Kidney (tissue), 22 donors: ENCODE measurements at places on chromosomes 1 and 21. TPM values are rescaled to one million over a fixed set of nuclear protein-coding genes. Genes with fewer than 3 reads are reported as not detected.
A peak's percentile ranks its signal among the peaks of the same experiment; 100 is the strongest.

- H3K27me3 ChIP-seq: no peaks in the 10 kb centered on the region
- DNase-seq: no peak
- H3K4me3 ChIP-seq: no peak overlapping the region
- H3K36me3 ChIP-seq: no peaks in the 10 kb centered on the region
- H3K4me1 ChIP-seq: peaks cover 3% of the 10 kb centered on the region
- H3K27ac ChIP-seq: no peak overlapping the region
These were observed 9.9 kb downstream of the NPHP4 start for GRCh38 chr1:5982276-5982675.

GRCh38 chr1:236877661-236878060, 82.6 kb downstream of the MTR start:
- no peak for DNase-seq
- no peaks in the 10 kb centered on the region for H3K27me3 ChIP-seq
- no peak overlapping the region for H3K27ac ChIP-seq

DNA sequence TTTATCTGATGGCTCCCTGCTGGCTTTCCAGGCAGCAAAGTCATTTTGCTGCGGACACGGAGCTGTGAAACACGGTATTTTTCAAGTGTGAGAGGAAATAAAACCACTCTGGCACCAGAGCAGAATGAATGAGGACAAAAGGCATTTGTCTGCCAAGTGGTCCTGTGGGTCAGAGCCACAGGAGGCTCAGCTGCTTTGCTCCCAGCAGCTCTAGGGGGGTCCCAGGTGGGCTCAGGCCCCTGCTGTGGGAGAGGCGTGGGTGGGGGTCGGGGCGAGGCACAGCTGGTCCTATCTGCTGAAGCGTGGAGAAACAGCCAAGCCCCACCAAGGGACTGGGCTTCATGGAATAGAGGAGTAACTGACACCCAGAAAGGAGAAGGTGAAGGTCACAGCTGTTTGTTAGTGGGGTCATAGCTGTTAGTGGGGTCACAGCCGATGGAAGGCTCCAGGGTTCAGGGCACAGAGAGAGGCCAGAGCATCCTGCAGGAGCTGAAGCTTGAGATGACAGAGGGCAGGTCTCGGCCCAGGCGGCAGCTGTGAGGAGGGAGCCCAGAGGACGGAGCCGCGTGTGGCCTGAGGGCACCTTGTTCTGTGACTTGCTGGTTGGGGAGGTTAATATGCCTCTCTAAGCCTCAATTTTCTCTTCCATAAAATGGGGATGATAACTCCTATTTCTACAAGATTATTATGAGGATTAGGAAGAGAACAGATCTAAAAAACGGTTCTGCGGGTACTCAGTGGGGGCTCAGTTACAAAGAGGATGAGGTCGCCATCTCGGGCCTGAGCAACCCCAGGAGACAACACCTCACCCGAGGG, 7.1 kb downstream of the KIF17 start:
- no peak overlapping the region for H3K4me3 ChIP-seq
- H3K27me3 ChIP-seq: no peaks in the 10 kb centered on the region
- DNase-seq: no peak
- no peak overlapping the region for H3K27ac ChIP-seq
- H3K36me3 ChIP-seq: no peaks in the 10 kb centered on the region
- no peaks in the 10 kb centered on the region for H3K4me1 ChIP-seq

DNA sequence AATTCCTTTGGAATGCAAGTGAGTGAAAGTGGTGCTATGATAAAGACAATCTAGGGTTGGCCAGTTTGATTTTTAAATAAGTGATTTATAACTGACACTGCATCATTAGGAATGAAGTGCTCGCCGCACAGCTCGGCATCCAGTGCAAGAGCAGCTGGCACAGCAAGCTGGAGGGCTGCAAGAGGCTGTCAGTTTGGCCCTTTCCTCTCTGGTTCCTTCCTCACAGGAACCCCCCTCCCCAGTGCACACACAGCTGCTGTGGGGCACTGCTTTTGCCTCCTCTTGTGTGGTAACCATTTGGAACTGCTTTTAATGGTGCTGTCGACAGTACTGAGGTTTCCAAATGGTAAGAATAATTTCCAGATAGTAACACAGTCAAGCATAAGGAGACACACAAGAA, 10.4 kb upstream of the BCAR3 start:
- DNase-seq: no peak
- H3K27ac ChIP-seq: no peak overlapping the region
- H3K27me3 ChIP-seq: no peaks in the 10 kb centered on the region

DNA sequence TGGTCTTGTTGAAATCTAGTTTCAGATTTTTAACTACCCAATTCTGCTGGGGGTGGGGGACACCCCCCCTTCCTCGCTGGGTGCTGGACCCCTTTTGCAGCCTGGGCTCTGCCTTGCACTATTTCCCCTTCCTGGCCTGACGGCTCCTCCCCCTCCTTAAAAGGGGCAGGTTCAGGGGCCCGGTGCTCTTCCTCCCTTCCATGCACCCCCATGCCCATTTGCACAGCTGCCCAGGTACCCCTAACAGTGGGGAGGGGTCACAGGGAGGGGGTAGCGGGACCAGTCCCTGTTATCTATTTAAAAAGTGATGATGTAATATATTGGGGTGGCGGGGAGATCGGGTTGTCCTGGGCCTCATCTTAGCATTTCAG, 15.3 kb downstream of the ZBTB7B start:
- H3K4me3 ChIP-seq: peak overlapping the region; percentile 42
- H3K4me1 ChIP-seq: no peaks in the 10 kb centered on the region
- peak overlapping the region; percentile 83 for H3K27ac ChIP-seq
- no peaks in the 10 kb centered on the region for H3K27me3 ChIP-seq

- H3K4me1 ChIP-seq: no peaks in the 10 kb centered on the region
- peak; percentile 70 for DNase-seq
- no peak overlapping the region for H3K27ac ChIP-seq
- H3K4me3 ChIP-seq: no peak overlapping the region
- no peaks in the 10 kb centered on the region for H3K36me3 ChIP-seq
These were observed 2.2 kb upstream of the CRABP2 start for GRCh38 chr1:156707417-156708217.

- no peak overlapping the region for H3K27ac ChIP-seq
- peaks cover 3% of the 10 kb centered on the region for H3K4me1 ChIP-seq
- H3K27me3 ChIP-seq: no peaks in the 10 kb centered on the region
- DNase-seq: no peak
- H3K36me3 ChIP-seq: no peaks in the 10 kb centered on the region
These were observed 3.6 kb downstream of the OTUD3 start for GRCh38 chr1:19885821-19886220.

GRCh38 chr1:156586892-156587477, 4.6 kb upstream of the NAXE start:
- H3K4me1 ChIP-seq: peaks cover 4% of the 10 kb centered on the region
- no peak for DNase-seq
- H3K27ac ChIP-seq: no peak overlapping the region
- no peak overlapping the region for H3K4me3 ChIP-seq
- H3K36me3 ChIP-seq: no peaks in the 10 kb centered on the region
- no peaks in the 10 kb centered on the region for H3K27me3 ChIP-seq

- no peak overlapping the region for H3K4me3 ChIP-seq
- no peak for DNase-seq
- H3K4me1 ChIP-seq: peaks cover 5% of the 10 kb centered on the region
- no peaks in the 10 kb centered on the region for H3K36me3 ChIP-seq
- H3K27me3 ChIP-seq: no peaks in the 10 kb centered on the region
- H3K27ac ChIP-seq: no peak overlapping the region
These were observed 133.1 kb downstream of the AKT3 start for GRCh38 chr1:243716906-243717305.

GRCh38 chr1:3060601-3061551, 8.1 kb upstream of the PRDM16 start:
- no peak overlapping the region for H3K4me3 ChIP-seq
- H3K27me3 ChIP-seq: peaks cover 26% of the 10 kb centered on the region
- no peak for DNase-seq
- no peak overlapping the region for H3K27ac ChIP-seq
- H3K4me1 ChIP-seq: no peaks in the 10 kb centered on the region

GRCh38 chr1:209534496-209535250, 48.8 kb upstream of the CAMK1G start:
- no peaks in the 10 kb centered on the region for H3K36me3 ChIP-seq
- H3K4me1 ChIP-seq: no peaks in the 10 kb centered on the region
- no peak for DNase-seq
- H3K4me3 ChIP-seq: no peak overlapping the region

- no peaks in the 10 kb centered on the region for H3K27me3 ChIP-seq
- no peak for DNase-seq
- H3K4me3 ChIP-seq: no peak overlapping the region
- no peaks in the 10 kb centered on the region for H3K36me3 ChIP-seq
- no peaks in the 10 kb centered on the region for H3K4me1 ChIP-seq
- H3K27ac ChIP-seq: no peak overlapping the region
These were observed 36.0 kb upstream of the KIF26B start for GRCh38 chr1:245118806-245119205.

GRCh38 chr1:17409391-17409811, 30.1 kb downstream of the RCC2 start:
- H3K4me3 ChIP-seq: no peak overlapping the region
- DNase-seq: no peak
- no peaks in the 10 kb centered on the region for H3K4me1 ChIP-seq
- no peaks in the 10 kb centered on the region for H3K27me3 ChIP-seq
- H3K36me3 ChIP-seq: peaks cover 41% of the 10 kb centered on the region
- no peak overlapping the region for H3K27ac ChIP-seq

DNA sequence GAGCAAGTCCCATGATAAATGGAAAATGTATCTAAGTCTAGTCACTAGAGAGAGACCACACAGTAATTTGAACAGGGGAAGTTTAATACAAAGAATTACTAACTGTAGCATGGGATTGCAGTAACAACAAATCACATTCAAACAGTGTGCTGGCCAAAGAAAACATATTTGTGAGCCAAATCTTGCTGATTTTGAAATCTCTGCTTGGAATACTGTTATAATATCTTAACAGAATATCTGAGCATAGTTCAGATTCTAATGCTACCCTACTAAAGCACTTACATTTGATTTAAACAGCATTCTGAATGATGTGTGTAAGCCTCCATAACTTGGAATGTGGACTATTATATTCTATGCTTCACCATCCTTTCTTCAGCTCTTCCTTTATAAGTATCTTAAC, 270.0 kb upstream of the BRINP3 start:
- no peaks in the 10 kb centered on the region for H3K36me3 ChIP-seq
- no peak overlapping the region for H3K4me3 ChIP-seq
- H3K27me3 ChIP-seq: no peaks in the 10 kb centered on the region
- H3K4me1 ChIP-seq: no peaks in the 10 kb centered on the region
- H3K27ac ChIP-seq: no peak overlapping the region

DNA sequence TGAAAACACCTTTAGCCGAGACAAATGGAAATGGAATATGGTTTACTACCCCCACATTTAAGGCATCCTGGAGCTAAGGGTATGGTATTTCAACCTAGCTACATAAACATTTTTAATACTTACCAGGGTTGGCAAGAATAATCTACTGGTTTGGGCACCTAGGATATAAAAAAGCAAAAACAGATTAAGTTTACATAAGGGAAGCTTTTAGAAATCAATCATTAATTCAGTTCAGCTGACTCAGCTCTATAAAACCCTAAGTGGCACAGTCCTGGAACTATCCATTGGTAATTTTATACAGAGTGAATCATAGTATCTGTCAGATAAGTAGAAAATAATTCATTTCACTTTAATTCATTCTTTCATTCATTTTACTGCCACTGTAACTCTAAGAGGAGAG, 355.2 kb downstream of the VAV3 start:
- no peaks in the 10 kb centered on the region for H3K27me3 ChIP-seq
- H3K27ac ChIP-seq: no peak overlapping the region
- no peak overlapping the region for H3K4me3 ChIP-seq
- H3K36me3 ChIP-seq: peaks cover 7% of the 10 kb centered on the region
- no peaks in the 10 kb centered on the region for H3K4me1 ChIP-seq

- no peaks in the 10 kb centered on the region for H3K4me1 ChIP-seq
- H3K27me3 ChIP-seq: no peaks in the 10 kb centered on the region
- H3K4me3 ChIP-seq: no peak overlapping the region
- H3K27ac ChIP-seq: no peak overlapping the region
- no peaks in the 10 kb centered on the region for H3K36me3 ChIP-seq
- no peak for DNase-seq
These were observed 31.5 kb upstream of the KCNK1 start for GRCh38 chr1:233582439-233582838.

DNA sequence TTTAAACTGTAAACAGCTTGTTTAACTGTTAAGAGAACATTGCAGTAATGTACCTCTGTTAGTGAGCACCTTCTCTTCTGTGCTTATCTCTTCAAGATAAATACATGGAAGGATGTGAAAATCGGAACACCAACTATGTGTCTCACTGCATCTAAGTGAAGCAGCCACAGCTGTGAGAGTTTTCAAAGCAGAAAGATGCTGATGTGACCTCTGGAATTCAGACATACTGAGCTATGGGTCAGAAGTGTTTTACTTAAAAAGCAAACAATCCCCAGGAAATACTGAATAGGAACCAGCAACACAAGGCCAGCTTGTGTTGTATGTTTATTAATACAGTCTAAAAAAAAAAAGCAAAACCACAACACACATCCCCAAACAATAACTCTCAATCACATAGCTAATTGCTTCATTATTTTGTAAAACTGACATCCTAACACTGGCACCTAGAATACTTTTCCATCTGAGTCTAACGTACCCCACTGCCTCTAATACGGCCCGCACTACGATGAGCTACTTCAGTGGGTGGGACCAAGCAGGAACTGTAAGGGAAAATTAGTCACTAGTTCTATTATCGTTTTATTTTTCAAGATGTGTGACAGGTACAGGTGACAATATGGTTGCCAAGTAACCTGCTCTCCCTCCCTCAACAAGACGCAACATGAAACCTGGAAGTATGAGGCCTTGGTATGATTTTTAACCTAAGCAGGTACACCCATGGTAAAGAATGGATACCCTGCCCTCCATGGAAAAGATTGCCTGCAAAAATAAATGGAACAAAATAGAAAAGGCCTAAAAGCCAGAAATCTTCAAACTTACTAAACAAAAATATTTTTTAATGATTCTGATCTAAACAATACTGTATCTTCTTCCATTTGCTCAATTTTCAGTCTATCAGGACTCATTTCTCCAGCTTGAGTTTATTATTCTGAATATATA, 13.9 kb downstream of the ERRFI1 start:
- H3K4me3 ChIP-seq: no peak overlapping the region
- peaks cover 21% of the 10 kb centered on the region for H3K4me1 ChIP-seq
- H3K36me3 ChIP-seq: peaks cover 42% of the 10 kb centered on the region
- H3K27ac ChIP-seq: no peak overlapping the region
- DNase-seq: no peak

DNA sequence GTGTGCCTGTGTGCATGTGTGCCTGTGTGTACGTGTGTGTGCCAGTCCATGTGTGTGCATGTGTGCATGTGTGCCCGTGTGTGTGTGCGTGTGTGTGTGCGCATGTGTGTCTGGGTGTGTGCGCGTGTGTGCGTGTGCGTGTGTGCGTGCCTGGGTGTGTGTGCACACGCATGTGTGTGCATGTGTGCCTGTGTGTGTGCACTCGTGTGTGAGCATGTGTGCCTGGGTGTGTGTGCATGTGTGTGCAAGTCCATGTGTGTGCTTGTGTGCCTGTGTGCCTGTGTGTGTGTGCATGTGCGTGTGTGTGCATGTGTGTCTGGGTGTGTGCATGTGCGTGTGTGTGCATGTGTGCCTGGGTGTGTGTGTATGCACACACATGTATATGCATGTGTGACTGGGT, 28.7 kb upstream of the COL6A2 start:
- no peaks in the 10 kb centered on the region for H3K36me3 ChIP-seq
- H3K4me1 ChIP-seq: no peaks in the 10 kb centered on the region
- no peaks in the 10 kb centered on the region for H3K27me3 ChIP-seq
- no peak overlapping the region for H3K27ac ChIP-seq

LRRC39 gene
- 0.45 TPM for polyA plus RNA-seq

CCDC185 gene
- not detected for polyA plus RNA-seq

GBP7 gene
- polyA plus RNA-seq: not detected

LORICRIN gene
- polyA plus RNA-seq: not detected

CLDN17 gene
- polyA plus RNA-seq: not detected
